Bronchial epithelial cell (primary cell): ENCODE measurements at places on chromosomes 2 and 18. TPM values are rescaled to one million over a fixed set of nuclear protein-coding genes. Genes with fewer than 3 reads are reported as not detected.

REEP1 gene
- total RNA-seq: under 0.01 TPM in 1 of 2 replicates, not detected in the other

FOXD4L1 gene
- 0.13 and 0.26 TPM in 2 replicates for total RNA-seq

DCDC2C gene
- not detected in 2 replicates for total RNA-seq

INHA gene
- under 0.01 and 0.13 TPM in 2 replicates for total RNA-seq

PHLPP1 gene
- 3.4 and 5.6 TPM in 2 replicates for total RNA-seq

ZSWIM2 gene
- total RNA-seq: not detected in 2 replicates

CDK5R2 gene
- total RNA-seq: not detected in 2 replicates

OR6B2 gene
- not detected in 2 replicates for total RNA-seq

AGXT gene
- total RNA-seq: not detected in 2 replicates

C2orf49 gene
- 25.6 and 28.2 TPM in 2 replicates for total RNA-seq

TEX44 gene
- not detected in 2 replicates for total RNA-seq

GALNT13 gene
- 0.26 and 1.3 TPM in 2 replicates for total RNA-seq

KCNK3 gene
- total RNA-seq: not detected in 2 replicates

REG3G gene
- total RNA-seq: not detected in 2 replicates
